ENCODE measurements at places on chromosomes 11 and 22.

GRCh38 chr11:111834432-111835163, 36.8 kb downstream of the ALG9 start:
- DNase-seq: no peak

GRCh38 chr11:121194731-121195596, 93.9 kb downstream of the TECTA start:
- DNase-seq: peak; percentile 63

- DNase-seq: no peak
These were observed 3.2 kb upstream of the RTN4R start for GRCh38 chr22:20271114-20271994.

- no peak for DNase-seq
These were observed 927.9 kb downstream of the OPCML start for GRCh38 chr11:132604431-132604830.

GRCh38 chr22:29722587-29722986, 2.8 kb downstream of the CABP7 start:
- DNase-seq: no peak

- DNase-seq: no peak
These were observed 40.3 kb upstream of the ATXN10 start for GRCh38 chr22:45631140-45631840.

GRCh38 chr22:42091455-42091782, 847 bp upstream of the NDUFA6 start:
- no peak for DNase-seq

DNA sequence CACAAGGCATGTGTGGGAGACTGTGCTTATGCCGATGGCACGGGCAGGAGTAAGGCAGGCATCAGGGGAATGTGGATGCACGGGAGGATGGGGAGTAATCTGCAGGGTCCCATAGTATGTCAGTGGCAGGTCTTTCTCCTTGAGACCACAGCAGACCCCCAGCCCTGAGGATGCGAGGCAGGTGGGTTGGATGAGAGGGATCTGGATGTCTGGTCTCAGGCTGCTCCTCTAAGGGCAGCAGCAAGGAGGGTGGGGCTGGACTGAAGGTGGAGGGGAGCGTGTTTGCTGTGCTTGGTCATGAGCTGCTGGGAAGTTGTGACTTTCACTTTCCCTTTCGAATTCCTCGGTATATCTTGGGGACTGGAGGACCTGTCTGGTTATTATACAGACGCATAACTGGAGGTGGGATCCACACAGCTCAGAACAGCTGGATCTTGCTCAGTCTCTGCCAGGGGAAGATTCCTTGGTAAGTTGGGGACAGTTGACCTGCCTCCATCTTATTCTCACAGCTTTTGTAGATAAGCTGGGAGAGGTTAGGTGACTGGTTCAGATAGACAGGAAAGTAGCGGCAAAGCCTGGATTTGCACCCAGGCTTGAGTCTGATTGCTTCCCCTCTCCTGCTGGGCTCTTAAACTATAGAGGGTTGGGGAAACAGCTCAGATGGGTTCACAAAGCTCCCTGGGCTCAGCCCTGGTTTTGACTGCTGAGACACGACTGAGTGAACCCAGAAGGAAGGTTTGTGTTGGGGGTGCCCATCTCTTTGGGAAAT, at the start of gene APOL1:
APOL1 (plus strand) TSS at position 380 of the 769 bp plus-strand sequence. CDS start 1,823 bp downstream, outside the sequence.
- DNase-seq: no peak

DNA sequence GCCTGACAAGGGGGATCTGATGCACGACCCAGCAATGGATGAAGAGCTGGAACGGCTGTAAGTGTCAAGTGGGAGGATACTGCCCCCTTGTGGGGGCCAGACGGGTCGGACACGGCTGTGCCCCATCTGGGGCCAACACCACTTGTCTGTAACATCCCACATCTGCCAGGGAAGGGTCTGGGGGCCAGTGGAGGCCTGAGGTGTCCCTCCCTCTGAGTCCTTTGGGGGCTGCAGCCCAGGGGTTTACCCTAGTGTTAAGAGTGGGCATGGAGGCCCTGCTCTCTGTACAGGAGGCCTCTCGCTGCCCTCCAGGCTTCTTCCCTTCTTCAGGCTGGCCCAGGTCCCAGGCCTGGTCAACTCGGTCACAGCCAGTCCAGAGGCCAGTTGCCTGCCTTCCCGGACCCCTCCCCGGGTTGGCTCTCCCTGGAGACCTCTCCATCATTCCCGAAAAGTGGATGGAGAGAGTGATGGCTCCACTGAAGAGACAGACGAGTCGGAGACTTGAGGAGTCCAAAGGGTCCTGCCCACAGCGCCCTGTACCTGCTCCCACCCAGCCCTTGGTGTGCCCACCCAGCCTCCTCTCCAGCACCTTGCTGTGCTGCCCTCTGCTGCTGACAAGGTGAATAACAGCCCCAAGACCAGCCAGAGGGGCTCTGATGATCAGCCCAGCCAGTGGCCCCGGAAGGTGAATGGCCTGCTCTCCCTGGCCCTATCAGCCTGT, 15.4 kb downstream of the ARFGAP2 start:
- peak; percentile 79 for DNase-seq

GRCh38 chr11:72482211-72482812, 48.0 kb upstream of the CLPB start:
- peak; percentile 69 for DNase-seq

DNA sequence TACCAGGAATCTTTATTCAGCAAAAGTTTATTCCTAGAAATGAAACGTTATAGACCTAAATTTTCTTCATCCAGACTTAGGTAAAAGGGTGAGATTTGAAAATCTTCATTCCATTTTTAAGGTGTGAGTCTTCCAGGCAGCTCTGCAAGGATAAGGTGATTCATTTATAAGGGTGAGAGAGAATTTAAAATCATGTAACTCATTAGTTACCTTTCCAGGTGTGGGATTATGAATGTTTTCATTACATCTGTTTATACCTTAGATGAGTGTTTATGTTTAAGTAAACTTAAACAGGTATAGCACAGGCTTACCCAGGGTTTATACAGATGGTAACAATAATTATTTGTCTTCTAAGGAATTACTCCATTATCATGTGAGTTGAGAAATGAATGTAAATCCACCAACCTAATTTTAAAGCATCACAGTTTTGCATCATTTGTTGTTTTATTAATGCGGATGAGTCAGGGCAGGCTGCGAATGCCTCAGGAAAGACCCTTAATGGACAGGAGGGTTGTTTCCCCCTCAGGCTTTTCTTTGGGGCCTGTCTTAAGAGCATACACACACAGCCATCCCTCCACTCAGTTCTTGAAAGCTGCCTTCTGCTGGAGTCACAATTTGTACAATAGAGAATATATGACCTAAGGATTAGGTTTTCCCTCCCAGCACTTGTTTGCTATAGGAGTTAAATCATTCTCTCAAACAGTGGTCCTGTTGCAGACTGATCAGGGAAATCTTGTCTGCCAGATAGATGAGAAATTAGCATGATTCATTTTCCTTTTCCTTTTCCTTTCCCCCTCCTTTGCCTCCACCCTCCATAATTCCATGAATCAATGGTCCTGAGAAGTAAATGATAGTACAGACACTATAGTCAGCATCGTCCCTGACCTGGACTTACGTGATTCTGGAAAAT, 3.0 kb downstream of the PRSS23 start:
- no peak for DNase-seq

GRCh38 chr22:47571616-47572015, 809.2 kb downstream of the TBC1D22A start:
- DNase-seq: peak; percentile 32

- DNase-seq: no peak
These were observed 3.6 kb downstream of the CLTCL1 start for GRCh38 chr22:19287889-19288288.

DNA sequence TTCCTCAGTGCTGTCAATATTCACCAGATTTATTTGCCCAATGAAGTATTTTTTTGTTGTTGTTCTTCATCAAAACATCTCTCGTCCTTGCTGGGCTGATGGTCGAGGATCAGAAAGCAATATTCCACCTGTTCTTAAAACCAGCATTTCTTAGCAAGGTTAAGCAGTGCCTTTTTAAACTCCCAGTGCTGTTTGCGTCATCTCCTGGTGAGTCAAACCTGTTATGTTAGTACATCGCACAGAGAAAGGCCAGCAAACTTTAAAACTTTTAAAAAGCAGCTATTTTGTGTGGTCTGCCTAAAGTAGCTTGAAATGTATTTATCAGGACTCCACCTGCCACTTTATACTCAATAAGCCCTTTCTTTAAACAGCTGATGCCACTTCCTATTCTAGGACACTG, 802.0 kb downstream of the KCNA4 start:
- no peak for DNase-seq

DNA sequence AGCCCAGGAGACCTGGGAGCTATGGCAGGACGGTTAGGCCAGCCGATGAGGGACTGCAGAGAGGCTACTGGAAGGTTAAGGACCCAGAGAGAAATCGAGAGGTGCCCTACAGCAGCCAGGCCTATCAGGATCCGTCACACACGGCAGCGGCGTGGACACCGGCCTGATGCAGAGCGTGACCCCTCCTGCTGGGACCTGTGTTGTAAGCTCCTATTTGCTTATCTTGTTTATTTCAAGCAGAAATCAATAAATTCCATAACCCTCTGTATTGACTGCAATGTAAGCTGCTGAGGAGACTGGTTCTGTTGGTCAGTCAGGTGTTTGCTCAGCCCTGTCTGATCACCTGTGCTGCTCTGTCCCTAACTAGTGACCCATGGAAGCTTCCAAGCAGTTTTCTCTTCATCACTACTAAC, 39.9 kb downstream of the PPP2R1B start:
- DNase-seq: no peak

DNA sequence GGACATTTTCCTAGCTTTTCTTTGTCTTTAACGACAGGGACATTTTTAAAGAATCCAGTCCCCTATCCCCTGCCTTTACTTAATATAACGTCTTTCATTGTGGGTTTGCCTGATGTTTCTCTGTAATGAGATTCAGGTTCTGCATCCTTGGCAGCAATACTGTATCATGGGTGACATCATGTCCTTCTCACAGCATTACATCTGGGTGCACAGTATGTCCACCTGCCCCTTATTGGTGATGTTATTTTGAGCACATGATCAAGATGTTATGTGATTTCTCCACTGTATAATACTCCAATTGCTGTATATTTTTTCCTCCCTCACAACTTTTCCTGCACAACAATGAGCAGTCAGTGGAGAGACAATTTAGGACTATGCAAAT, 9.7 kb upstream of the STK33 start:
- DNase-seq: no peak

DNA sequence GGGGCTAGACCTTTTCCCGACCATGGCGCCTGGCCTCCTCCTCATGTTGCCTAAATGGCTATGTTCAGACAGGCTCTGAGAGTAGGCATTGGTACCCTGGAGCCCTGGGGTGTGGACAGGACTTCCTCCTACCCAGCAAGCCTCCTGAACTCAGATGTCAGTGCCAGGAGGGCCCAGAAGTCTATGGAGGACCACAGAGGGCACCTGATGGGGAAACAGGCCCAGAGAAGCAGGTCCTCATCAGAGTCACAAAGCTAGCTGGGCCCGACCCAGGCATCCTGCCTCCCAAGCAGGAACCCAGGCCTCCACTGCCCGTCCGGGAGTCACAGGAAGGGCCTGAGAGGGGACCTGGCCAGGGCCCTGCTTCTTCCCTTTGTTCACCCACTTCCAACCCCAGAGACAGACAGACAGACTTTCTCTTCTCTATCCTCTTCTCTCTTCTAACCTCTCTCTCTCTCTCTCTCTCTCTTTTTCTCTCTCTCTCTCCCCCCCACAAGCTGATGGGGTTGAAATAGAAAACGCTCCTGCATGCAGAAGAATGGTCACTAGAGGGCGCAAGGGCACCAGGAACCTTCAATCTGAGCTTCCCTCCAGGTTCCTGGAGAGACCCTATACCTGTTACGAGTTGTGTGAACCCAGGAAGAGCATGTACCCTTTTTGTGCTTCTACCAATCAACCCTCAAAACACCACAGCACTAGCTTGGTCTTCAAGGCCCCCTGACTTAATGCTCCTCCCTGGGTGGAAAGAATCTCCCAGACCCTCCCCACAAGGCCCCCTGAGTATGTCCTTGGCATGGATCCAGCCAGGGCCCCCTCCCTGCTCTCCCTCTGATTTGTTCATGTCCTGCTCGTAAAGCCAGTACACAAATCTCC, 27.1 kb downstream of the ARAP1 start:
- DNase-seq: peak; percentile 81

- DNase-seq: peak; percentile 87
These were observed 4.4 kb downstream of the INS start for GRCh38 chr11:2156416-2157182.

DNA sequence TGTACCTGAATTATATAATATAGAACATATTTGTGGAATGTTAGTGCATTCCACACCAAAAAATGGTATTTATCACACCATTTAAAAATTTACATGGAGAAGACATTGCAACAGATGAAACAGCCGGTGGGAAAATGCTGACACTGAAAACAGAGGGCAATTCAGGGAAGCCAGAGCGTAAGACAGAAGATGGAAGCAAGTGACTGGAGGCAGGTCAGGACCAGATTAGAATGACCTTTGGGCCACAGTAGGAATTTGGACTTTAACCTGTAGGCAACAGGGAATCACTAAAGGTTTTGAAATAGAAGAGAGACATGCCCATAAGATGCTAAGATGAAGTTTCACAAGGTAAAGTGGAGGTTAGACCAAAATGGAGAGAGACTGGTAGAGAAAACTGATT, 60.5 kb downstream of the METTL15 start:
- DNase-seq: no peak

DNA sequence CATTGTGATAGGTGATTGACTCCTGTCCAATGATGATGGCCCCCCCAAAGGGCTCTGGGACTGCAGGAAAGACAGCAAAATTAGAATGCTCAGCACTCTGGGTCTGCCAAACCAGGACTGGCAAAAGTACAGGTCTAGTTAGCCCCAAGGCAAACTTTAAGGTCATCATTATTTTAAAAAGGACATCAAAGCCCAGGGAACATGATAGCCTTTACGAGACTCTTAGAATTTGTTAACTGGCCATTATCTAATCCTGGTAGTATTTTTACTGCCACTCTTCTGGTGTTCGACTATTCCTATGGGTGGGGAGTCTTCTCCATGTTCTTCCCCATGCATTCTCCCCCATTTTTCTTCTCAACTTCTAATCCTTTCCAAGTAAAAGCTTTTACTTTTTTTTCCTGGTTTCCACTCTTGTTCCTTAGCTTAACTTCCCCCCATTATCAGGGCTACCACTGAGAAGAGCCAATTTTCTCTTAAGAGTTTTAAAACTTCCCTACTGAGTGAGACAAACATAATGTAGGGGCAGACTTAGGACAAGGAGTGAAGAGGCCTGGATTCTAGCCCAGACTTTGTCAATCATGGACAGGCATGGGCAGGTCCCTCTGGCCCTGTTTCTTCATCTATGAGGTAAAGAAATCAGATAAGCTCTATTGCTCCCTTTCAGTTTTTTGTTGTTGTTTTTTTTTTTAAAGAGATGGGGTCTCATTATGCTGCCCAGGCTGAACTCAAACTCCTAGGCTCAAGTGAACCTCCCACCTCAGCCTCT, 7.1 kb downstream of the DDB1 start:
- no peak for DNase-seq

DNA sequence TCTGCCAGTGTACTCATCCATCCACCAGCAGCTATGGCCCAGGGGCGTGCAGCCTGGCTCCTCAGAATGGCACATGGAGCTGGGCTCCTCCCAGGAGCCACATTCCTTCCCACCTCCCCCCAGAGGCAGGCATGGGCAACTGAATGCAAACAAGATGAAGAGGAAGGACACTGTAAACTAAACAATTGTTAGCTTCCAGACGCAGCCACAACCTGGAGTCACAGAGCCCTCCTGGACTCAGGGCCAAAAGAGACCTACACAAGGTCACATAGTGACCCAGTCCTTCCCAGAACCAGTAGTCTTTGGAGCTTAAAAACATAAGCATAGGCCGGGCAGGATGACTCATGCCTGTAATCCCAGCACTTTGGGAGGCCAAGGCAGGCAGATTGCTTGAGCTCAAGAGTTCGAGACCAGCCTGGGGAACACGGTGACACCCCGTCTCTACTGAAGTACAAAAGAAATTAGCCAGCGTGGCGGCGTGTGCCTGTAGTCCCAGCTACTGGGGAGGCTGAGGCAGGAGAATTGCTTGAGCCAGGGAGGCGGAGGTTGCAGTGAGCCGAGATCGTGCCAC, 30.7 kb upstream of the CLDN5 start:
- no peak for DNase-seq
